ENCODE measurements at places on chromosomes 1 and 21.

GRCh38 chr1:34790985-34791384 lies 1.8 kb upstream of the GJA4 start:
- no peak for DNase-seq

GRCh38 chr1:226643177-226643576 lies 94.6 kb downstream of the STUM start:
- peak; percentile 43 for DNase-seq

GRCh38 chr1:198681831-198682759 lies 43.3 kb downstream of the PTPRC start:
- peak; percentile 44 for DNase-seq

DNA sequence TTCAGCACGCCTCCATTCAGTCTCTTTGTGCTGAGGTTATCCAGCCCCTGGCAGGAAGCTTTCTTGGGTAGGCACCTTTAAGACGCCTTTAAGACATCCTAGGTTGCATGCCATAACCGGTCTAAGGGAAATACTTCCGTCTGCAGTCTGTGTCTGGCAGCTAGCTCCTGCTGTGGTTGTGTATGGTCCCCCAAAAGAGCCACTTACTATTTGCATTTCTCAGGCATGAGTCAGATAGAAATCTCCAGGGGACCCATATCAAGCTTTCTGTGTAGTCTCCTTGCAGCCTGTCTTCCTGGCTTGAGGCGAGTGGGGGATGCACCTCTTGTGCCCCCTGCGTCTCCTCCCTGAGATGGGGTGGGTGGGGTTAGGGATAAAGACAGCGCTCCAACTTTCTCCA lies 10.0 kb upstream of the RYR2 start:
- DNase-seq, result no peak

DNA sequence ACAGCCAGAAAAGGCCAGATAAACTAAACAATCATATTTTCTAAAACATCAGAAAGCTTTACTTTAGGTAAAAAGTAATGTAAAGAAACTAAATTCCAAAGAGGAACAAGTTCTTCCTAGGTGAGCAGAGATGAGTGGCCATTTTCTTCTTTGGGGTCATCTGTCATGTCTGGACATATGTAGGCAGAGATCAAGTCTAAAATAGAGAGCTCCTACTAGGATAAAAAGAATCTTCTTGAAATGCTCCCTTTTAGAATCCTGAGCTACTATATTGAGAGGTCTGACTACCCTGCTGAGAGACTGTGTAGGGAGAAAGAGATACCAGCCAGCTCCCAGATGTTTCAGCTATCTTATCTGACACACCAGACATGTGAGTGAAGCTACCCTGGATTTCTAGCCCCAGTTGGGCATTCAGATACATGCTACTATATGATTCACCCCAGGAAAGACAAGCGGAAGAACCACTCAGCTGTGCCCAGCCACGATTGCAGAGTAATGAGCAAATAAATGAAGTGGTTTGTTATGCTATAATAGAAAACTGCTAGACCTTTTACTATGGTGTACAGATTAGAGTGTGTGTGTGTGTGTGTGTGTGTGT lies 80.1 kb downstream of the TTLL7 start:
- DNase-seq, result no peak

Measured in stimulated activated CD8-positive, alpha-beta memory T cell treated with anti-CD3 and anti-CD28 coated beads, Interleukin-4, amount 100 ng/mL, for 4 hours (primary cell).